NCI-H187 (cell line): ENCODE measurements at places on chromosomes 5 and 9.

DNA sequence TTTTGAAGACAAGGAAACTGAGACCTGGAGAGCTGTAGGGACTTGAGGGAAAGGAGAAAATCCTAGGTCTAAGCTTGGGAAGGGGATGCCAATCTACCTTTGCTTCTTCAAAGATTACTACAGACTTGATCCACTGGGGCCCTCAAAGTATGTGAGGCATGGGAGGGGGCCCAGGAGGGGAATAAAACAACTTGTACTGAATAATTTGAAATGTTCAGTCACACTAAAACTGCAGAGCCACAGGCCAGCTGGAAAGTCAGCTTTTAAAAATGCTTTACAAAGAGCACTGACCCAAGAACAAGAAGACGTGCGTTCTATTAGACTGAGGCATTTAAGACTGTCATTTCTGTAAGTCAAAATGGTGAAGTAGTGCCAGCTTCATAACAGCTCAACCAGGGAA, 13.6 kb downstream of the IL33 start:
- no peak for DNase-seq

GRCh38 chr9:82492274-82492673, 503.7 kb downstream of the SPATA31D1 start:
- no peak for DNase-seq

- DNase-seq, result no peak
Observed at GRCh38 chr5:34751807-34752736, 86.9 kb upstream of the TTC23L start.

- no peak for DNase-seq
Observed at GRCh38 chr9:87601176-87601575, 103.5 kb downstream of the DAPK1 start.

- no peak for DNase-seq
Observed at GRCh38 chr9:68522131-68522530, 18.6 kb downstream of the TMEM252 start.

- no peak for DNase-seq
Observed at GRCh38 chr9:135664801-135665794, 2.0 kb downstream of the LCN9 start.

- no peak for DNase-seq
Observed at GRCh38 chr9:875119-875962, 33.8 kb downstream of the DMRT1 start.

- no peak for DNase-seq
Observed at GRCh38 chr5:485946-486491, 38.2 kb downstream of the SLC9A3 start.

DNA sequence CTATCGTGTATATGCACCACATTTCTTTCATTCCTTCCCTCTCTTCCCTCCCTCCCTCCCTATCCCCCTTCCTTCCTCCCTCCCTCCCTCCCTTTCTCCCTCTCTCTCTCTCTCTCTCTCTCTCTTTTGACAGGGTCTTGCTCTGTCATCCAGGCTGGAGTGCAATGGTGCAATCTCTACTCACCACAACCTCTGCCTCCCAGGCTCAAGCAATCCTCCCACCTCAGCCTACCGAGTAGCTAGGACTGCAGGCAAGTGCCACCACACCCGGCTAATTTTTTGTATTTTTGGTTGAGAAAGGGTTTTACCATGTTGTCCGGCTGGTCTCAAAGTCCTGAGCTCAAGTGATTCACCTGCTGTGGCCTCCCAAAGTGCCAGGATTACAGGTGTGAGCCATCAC, 1.1 kb upstream of the ANKS6 start:
- no peak for DNase-seq

DNA sequence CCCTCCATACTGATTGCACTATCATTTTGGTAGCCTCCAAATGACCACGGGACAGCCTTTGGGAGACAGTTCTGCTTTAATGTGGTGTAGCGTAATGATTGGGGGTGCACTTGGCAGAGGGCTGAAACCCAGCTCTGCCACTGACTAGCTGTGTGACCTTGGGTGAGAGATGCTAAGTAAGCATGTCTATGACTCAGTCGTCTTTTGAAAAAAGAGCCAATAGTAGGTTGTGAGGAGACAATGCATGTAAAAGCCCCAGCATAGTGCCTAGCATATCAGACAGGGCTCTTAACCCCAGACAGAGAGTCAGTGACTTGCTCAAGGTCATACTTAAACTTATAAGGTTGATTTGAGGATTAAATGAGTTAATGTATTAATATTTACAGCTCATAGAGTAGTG, 18.0 kb upstream of the CXCL14 start:
- no peak for DNase-seq
